ENCODE measurements at places on chromosomes 7 and 10.

DNA sequence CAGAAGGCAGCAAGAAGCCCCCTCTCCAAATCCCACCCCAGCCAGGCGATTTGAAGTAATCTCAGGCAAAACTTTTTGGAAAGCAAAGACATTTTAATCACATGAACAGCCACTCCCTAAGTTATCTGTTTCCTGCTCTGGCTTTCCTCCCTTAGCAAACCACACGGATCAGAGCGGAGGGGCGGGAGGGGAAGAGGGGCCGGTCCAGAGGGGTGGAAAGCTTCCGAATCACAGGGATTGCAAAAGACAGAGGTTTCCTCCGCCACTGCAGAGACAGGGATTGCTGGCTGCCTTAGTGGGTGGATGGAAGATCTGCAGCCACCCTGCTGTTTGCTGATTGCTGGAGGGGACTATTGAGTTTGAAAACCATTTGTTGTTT, 41.2 kb downstream of the ZCCHC24 start:
- H3K4me1 ChIP-seq: peaks cover 63% of the 10 kb centered on the region
- no peaks in the 10 kb centered on the region for H3K36me3 ChIP-seq
- H3K27me3 ChIP-seq: no peaks in the 10 kb centered on the region
- H3K4me3 ChIP-seq: no peak overlapping the region
- DNase-seq: peak; percentile 74
- H3K27ac ChIP-seq: peak overlapping the region; percentile 64

GRCh38 chr10:17418249-17418648, 36.1 kb downstream of the ST8SIA6 start:
- no peak overlapping the region for H3K27ac ChIP-seq
- H3K4me3 ChIP-seq: no peak overlapping the region
- no peaks in the 10 kb centered on the region for H3K4me1 ChIP-seq
- H3K27me3 ChIP-seq: no peaks in the 10 kb centered on the region
- H3K36me3 ChIP-seq: no peaks in the 10 kb centered on the region

GRCh38 chr10:75234683-75235374, 928 bp downstream of the COMTD1 start:
- peak overlapping the region; percentile 7 for H3K27ac ChIP-seq
- DNase-seq: no peak
- H3K36me3 ChIP-seq: peaks cover 18% of the 10 kb centered on the region
- H3K4me1 ChIP-seq: peaks cover 21% of the 10 kb centered on the region
- H3K4me3 ChIP-seq: peak overlapping the region; percentile 62

- no peak overlapping the region for H3K4me3 ChIP-seq
- no peaks in the 10 kb centered on the region for H3K27me3 ChIP-seq
- DNase-seq: no peak
- H3K36me3 ChIP-seq: no peaks in the 10 kb centered on the region
- no peaks in the 10 kb centered on the region for H3K4me1 ChIP-seq
- no peak overlapping the region for H3K27ac ChIP-seq
Observed at GRCh38 chr7:81209059-81209458, 290.2 kb upstream of the SEMA3C start.
